Vagina (tissue), 2 donors: ENCODE measurements at places on chromosomes 12 and 14.
A peak's percentile ranks its signal among the peaks of the same experiment; 100 is the strongest.

GRCh38 chr12:109588461-109589239 is 15.1 kb downstream of the MVK start:
- no peaks in the 10 kb centered on the region for H3K4me1 ChIP-seq
- no peak overlapping the region for H3K4me3 ChIP-seq
- no peak overlapping the region for H3K27ac ChIP-seq
- H3K27me3 ChIP-seq, result no peaks in the 10 kb centered on the region
- H3K36me3 ChIP-seq, result no peaks in the 10 kb centered on the region

DNA sequence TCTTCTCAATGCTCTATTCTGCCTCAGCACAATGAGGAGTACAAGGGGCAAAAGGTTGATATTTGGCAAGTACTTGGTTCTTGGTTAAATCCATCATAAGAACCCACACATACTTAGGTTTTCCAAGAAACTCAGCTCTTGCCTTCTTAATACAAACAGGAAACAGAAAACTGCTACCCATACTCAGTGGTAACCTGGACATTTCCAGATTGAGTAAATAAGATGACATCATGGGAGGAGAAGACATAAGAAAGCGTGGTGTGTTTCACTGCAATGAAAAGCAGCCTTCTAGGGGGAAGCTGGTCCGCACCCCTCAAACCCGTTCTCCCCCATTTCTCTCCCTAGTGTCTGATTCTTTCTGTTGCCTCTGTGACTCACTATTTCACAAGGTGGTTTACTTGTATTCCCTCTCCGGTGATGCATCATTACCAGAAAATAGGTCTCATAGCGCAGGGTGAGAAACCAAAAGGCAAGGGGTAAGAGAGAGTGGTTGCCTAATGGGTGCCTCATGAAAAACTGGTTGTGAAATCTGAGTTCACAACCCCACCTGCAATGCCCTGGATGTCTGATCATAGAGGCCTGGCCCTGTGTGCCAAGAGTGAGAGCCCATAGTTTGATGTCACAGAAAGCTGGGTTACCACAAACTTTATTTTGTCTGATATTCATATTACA is 326.5 kb upstream of the TBX3 start:
- no peak overlapping the region for H3K4me3 ChIP-seq
- H3K27me3 ChIP-seq, result no peaks in the 10 kb centered on the region
- H3K4me1 ChIP-seq, result no peaks in the 10 kb centered on the region

DNA sequence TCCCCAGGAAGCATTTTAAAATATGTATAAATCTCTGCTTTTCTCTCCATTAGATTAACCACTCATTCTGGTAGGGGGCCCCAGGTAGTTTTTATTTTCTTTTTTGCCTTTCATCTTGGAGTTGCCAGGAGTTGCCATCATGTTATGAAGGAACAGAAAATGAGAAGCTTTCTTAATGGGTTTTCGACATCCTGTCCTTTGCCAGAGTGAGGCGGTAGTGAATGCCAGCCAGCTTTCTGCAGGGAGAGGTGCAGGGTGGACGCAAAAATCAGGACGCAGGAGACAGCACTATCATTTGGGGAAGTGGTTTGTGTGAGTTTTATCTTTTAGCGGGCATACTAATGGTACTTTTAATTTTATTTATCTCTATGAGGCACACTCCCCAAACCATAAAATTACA is 1.7 kb downstream of the RASSF8 start:
- no peak for DNase-seq
- H3K4me3 ChIP-seq, result peak overlapping the region; percentile 74
- H3K36me3 ChIP-seq, result no peaks in the 10 kb centered on the region
- peak overlapping the region; percentile 94 for H3K27ac ChIP-seq

- DNase-seq, result no peak
- H3K27me3 ChIP-seq, result no peaks in the 10 kb centered on the region
- peaks cover 40% of the 10 kb centered on the region for H3K4me1 ChIP-seq
- no peaks in the 10 kb centered on the region for H3K36me3 ChIP-seq
- peak overlapping the region; percentile 78 for H3K27ac ChIP-seq
- H3K4me3 ChIP-seq, result no peak overlapping the region
These were observed 120.9 kb downstream of the SLC38A6 start for GRCh38 chr14:61101803-61102548.

GRCh38 chr12:52014567-52015530 is 8.1 kb downstream of the TAMALIN start:
- H3K4me1 ChIP-seq, result peaks cover 27% of the 10 kb centered on the region
- no peak overlapping the region for H3K27ac ChIP-seq
- H3K4me3 ChIP-seq, result no peak overlapping the region
- no peaks in the 10 kb centered on the region for H3K27me3 ChIP-seq

DNA sequence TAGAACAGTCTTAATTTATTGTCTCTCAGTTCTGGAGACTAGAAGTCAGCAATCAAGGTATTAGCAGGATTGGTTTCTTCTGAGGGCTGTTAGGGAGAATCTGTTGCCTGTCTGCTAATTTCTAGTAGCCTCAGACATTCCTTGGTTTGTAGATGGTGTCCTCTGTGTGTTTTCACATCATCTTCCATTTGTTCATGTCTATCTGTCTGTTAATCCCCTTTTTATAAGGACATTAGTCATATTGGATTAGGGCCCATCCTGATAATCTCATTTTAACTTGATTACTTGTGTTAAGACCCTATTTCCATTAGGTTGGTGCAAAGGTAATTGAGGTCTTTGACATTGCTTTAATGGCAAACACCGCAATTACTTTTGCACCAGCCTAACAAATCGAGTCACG is 34.3 kb downstream of the TBC1D15 start:
- H3K27ac ChIP-seq, result no peak overlapping the region
- no peaks in the 10 kb centered on the region for H3K36me3 ChIP-seq
- H3K4me3 ChIP-seq, result no peak overlapping the region
- H3K27me3 ChIP-seq, result no peaks in the 10 kb centered on the region
- DNase-seq, result no peak

DNA sequence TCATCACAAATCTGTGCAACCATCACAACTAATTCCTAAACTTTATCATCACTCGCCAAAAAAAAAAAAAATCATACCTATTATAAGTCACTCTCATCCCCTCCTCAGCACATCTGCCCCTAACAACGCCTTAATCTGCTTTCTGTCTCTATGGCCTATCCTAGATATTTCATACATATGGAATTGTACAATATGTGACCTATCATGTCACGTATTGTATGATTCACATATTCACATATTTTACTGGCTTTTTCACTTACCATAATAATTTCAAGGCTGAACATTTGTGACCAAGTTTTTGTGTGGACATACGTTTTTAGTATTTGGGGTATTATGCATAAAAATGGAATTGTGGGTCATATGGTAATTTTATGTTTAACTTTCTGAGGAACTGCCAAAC is 400.7 kb downstream of the DAD1 start:
- DNase-seq, result no peak
- no peak overlapping the region for H3K4me3 ChIP-seq
- no peaks in the 10 kb centered on the region for H3K36me3 ChIP-seq
- no peaks in the 10 kb centered on the region for H3K4me1 ChIP-seq
- no peak overlapping the region for H3K27ac ChIP-seq

DNA sequence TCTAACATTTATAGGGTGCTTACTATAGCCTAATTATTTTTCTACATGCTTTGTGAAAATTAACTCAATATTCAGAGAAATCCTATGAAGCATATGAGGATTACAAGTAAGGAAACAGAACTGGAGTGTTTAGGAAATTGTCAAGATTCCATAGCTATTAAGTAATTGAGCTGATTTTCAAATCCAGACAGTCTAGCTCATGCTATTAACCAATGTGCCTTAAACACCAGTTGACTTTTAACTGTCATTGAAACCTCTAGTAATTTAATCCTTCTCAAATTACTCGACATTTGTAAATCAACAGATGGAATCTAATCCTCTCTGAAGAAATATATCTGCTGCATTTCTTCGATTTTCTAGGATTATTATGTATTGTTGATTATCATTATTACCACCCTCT is 488.9 kb downstream of the MDGA2 start:
- no peak overlapping the region for H3K4me3 ChIP-seq
- no peak for DNase-seq
- H3K27me3 ChIP-seq, result no peaks in the 10 kb centered on the region
- H3K4me1 ChIP-seq, result no peaks in the 10 kb centered on the region

DNA sequence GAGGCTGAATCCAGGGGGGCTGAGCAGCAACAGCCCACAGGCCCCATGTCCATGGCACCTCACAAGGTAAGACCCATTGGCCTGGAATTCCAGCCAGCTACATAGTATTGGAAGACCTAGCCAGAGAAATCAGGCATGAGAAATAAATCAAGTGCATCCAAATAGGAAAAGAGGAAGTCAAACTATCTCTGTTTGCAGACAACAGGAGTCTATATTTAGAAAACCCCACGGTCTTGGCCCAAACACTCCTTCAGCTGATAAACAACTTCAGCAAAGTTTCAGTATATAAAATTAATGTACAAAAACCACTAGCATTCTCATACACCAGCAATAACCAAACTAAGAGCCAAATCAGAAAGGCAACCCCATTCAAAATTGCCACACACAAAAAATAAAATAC is 16.9 kb downstream of the PDE6H start:
- no peak overlapping the region for H3K4me3 ChIP-seq
- H3K27ac ChIP-seq, result no peak overlapping the region
- H3K27me3 ChIP-seq, result no peaks in the 10 kb centered on the region
- DNase-seq, result no peak

DNA sequence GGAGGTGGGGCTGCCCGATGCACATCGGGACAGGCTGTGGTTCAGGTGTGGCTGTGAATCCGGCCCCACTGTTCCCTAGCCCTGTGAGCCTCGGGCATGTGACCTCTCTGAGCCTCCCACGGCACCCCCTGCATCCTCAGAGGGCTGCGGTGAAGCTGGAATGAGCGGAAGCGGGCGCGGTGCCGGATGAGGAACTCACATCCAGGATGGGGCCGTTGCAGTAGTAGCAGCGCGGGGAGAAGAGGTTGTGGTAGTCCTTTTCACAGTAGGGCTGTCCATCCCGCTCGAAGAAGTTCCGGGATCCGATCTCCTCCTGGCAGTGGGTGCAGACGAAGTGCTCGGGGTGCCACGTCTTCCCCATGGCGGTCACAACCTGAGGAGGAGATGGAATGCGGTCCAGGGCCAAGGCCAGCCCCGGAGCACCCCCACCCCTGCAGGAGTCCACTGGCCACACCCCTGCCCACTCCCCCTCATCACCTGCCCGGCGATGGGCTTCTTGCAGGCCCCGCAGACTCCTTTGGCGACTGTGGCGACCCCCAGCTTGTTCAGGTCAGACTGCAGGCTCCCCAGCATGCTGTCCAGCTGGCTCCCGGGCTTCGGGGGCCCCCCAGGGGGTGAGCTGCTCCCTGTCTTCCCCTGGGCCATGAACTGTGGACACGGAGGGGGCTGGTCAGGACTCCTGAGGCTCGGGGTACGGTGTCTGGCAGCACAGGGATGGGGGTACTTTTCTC is 13.9 kb upstream of the RPLP0 start:
- no peaks in the 10 kb centered on the region for H3K27me3 ChIP-seq
- DNase-seq, result no peak
- H3K4me1 ChIP-seq, result no peaks in the 10 kb centered on the region
- H3K27ac ChIP-seq, result no peak overlapping the region

- no peak overlapping the region for H3K27ac ChIP-seq
- H3K4me3 ChIP-seq, result no peak overlapping the region
- no peaks in the 10 kb centered on the region for H3K27me3 ChIP-seq
- DNase-seq, result no peak
- no peaks in the 10 kb centered on the region for H3K4me1 ChIP-seq
- no peaks in the 10 kb centered on the region for H3K36me3 ChIP-seq
These were observed 197.9 kb downstream of the SUDS3 start for GRCh38 chr12:118574288-118574687.

- H3K27me3 ChIP-seq, result no peaks in the 10 kb centered on the region
- no peaks in the 10 kb centered on the region for H3K36me3 ChIP-seq
- H3K27ac ChIP-seq, result no peak overlapping the region
- no peak overlapping the region for H3K4me3 ChIP-seq
- peaks cover 10% of the 10 kb centered on the region for H3K4me1 ChIP-seq
- DNase-seq, result no peak
These were observed 236.9 kb upstream of the DDHD1 start for GRCh38 chr14:53390008-53390407.

- H3K4me3 ChIP-seq, result peak overlapping the region; percentile 39
- H3K27me3 ChIP-seq, result no peaks in the 10 kb centered on the region
- H3K36me3 ChIP-seq, result peaks cover 5% of the 10 kb centered on the region
- DNase-seq, result no peak
These were observed 3.0 kb downstream of the TNFAIP2 start for GRCh38 chr14:103126088-103126872.

GRCh38 chr12:10285919-10286318 is 21.8 kb upstream of the KLRD1 start:
- H3K4me3 ChIP-seq, result no peak overlapping the region
- H3K27me3 ChIP-seq, result no peaks in the 10 kb centered on the region
- no peaks in the 10 kb centered on the region for H3K36me3 ChIP-seq
- no peak for DNase-seq
- no peak overlapping the region for H3K27ac ChIP-seq
- H3K4me1 ChIP-seq, result no peaks in the 10 kb centered on the region

GRCh38 chr12:67078957-67079356 is 190.2 kb upstream of the CAND1 start:
- no peak overlapping the region for H3K27ac ChIP-seq
- DNase-seq, result no peak
- no peaks in the 10 kb centered on the region for H3K27me3 ChIP-seq
- no peaks in the 10 kb centered on the region for H3K4me1 ChIP-seq

- no peak overlapping the region for H3K27ac ChIP-seq
- no peak for DNase-seq
- no peaks in the 10 kb centered on the region for H3K27me3 ChIP-seq
- H3K4me1 ChIP-seq, result no peaks in the 10 kb centered on the region
- H3K4me3 ChIP-seq, result no peak overlapping the region
- H3K36me3 ChIP-seq, result no peaks in the 10 kb centered on the region
These were observed 27.8 kb downstream of the KCNA5 start for GRCh38 chr12:5071496-5071895.

DNA sequence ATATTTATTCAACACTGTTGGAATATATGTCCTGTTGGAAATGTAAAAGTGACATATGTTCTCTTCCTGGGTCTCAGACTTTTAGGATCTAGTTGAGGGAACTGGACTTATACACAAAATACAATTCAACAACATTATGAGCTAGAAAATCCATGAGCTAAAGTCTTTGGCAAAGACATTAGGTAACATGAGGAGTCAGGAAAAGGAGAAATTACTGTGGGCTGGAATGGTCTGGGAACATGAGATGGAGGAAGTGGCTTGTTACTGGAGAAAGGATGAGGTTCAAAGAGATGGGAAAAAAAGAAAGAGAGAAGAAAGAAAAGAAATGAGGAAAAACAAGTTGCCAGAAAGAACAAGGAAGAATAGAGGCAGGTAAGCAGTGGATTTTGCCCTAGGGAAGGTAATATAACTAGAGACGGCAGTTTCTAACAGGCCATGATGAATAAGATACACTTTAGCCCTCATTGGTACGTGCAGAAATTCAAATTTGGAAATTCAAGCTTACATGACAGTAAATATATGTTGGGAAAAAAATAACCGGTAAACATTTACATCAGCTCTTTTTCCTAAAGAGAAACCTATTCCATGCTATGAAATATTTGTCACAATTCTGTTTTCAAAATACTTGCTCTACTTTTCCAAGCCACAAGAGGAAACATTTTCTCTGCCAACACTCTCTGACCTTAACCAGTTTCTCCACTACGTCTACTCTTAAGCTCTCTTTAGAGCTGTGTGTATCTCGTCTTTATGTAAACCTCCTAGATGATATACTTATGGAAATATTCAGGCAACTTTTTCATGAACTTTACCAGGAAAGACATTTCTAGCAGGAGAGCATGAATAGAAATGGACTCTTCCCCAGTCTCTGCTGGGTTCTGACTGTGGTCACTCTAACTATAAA is 268.8 kb upstream of the BTG1 start:
- no peak overlapping the region for H3K4me3 ChIP-seq
- no peaks in the 10 kb centered on the region for H3K27me3 ChIP-seq
- no peak overlapping the region for H3K27ac ChIP-seq
- H3K36me3 ChIP-seq, result no peaks in the 10 kb centered on the region
- no peak for DNase-seq
